ENCODE measurements at places on chromosomes 16 and 17. TPM values are rescaled to one million over a fixed set of nuclear protein-coding genes. Genes with fewer than 3 reads are reported as not detected.

DNA sequence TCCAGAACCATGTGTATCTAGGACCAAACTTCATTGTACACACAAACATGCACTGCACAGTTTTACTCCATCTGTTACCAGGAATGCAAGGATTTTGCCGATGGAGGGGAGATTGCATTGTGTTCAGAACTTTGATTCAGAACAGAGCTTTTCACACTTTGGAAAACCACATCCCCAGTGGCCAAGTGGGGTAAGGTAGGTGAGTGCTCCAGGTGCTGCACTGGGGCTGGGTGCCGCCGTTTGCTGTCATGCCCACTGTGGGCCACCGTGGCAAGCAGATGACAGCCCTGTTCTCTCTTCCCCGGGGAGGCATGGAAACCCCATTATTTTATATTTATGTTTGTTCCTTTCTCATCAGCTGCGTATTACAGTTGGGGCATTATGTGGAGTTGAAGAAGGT lies 29.3 kb upstream of the JPH3 start:
- DNase-seq = no peak

DNA sequence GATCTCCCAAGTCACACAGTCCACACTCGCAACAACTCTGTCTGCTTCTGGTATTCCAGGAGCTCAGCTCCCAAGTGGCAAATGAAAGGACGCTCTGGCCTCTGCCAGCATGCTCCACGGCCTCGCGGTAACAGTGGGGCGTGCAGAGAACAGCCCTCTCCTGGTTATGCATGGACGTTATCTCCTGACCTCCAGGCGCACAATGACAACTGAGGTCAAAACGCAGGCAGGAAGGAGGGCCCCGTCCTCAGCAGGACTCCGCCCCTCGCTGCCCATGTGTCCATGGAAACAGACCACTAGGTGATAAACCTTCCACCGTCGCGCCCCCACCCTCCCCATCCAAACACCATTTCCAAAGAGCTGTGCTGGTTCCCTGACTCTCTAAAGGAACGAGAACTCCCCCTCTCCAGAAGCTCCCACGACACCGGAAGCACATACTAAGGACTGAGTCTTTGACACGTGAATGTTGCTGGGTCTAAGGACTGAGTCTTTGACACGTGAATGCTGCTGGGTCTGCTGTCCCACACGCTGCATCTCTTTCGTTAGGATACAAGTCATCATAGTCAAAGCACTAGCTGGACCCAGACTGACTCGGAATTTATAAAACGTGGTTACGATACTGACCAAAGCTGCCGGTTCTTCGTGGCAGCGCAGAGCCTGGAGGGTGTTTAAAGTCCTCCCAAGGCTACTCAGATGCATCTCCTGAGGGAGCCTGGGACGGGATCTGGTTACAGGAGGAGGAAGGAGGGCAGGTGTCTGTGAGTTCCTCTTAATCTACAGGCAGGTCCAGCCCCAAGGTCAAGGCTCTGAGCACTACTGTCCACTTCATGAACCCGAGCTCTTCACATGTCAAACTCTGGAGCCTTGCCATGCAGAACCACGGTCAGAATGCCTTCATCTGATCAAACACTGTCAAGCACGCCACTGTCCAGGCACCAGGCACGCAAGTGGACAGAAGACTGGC lies 43.9 kb downstream of the KLHDC4 start:
- no peak for DNase-seq

DNA sequence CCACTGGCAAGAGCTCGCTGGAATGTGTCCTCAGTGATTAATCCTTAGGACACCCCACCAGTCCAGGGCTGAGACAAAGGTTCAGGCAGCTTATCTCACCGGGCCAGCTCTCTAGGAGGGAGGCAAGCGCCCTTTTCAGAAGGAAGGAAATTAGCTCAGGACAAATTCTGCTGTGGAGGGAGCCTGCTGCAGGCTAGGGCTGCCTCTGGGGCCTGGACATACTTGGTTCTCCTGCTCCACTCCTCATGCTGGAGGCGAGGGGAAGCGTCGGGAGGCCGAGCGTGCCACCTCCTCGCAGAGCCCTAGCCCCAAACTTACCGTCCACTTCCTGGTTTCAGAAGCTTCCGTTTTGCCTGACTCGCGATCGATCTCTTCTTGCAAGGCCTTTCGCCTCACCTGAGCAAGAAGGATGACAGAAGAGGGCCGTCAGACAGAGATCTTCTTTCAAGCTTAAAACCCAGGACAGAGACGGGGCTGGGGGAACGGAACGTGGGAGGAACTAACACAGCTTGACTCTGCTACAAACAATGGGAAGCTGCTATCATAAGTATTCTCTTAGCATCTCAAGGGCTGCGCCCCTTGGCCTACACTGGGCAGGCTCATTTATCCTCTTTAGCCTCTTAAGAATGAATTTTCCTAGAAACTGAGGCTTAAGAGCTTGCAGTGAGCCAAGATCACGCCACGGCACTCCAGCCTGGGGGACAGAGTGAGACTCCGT lies 7.7 kb downstream of the KNOP1 start:
- DNase-seq = no peak

DNA sequence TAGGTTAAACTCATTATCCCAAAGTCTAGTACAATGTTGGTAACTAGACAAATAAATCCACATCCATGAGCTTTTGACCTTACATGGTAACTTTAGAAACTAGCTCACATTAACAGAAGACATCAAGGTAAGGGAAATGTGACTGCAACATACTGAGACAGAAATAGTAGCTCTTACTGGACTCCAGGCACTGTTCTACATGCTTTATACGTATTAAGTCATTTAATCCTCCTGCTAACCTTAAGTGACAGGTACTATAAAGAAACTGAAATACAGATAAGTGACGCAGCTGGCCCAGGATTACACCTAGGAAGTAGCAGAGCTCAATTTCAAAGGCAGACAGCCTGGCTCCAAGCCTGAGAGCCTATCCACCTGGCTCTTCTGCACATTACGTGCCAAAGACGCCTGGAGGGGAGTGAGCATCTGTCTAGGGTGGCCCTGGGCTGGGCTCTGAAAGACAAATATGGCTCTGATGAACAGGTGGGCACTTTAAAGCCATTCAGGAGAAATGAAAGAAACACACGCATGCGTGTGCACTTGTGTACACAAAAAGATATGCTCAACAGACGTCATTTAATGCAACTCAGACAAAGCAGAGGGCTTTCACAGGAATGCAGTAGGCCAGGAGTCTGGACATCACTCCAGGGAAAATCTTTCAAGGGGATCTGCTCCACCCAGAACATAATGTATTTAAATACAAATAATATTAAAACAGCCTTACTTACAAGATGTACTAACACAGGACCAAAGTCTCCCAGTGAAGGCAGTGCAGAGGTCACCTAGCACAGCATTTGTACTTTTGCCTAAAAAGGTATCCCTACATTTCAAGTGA lies 4.4 kb downstream of the ZC3H7A start:
- no peak for DNase-seq

Gene KRT33B
- total RNA-seq = not detected

Data from ovary (tissue), 10 donors.